ENCODE measurements at places on chromosomes 2 and 18.

GRCh38 chr18:59268127-59268720, 5.0 kb downstream of the RAX start:
- DNase-seq = no peak

DNA sequence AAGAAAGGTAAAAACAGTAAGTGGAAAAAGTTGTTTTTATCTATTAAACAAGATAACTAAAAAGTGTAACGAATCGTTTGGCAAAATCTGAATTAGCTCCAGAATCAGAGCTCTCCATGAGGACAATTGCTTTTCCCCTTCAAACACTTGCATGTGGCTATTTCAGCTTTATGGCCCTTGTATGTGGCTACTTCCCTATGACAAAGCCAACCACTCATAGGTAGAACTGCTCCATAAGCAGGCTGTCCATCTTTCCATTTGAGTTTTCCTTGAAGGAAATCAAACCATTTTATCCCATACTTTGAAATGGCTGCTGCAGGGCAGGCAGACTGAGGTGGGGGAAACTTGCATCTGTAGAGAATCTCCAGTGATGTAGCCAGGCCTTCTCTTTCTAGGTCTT, 445.5 kb upstream of the ID2 start:
- no peak for DNase-seq

DNA sequence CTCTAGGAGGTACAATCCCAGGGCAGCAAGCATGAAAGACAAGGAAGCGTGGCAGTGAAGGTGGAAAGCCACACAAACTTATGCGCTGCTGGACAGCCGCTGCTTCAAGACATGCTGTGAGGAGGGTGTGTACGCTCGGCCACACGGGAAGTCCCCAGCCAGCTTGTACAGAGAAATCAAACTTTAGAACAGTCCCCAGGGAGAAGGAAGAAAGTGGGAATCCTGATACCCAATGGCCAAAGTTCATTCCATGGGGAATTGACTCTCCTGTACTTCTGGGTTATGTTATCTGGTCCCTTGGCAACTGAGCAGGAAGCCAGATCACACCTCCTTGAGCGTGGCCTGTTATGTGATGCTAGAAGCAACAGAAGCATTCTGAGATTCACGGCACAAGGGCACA, 86.1 kb upstream of the BOD1L2 start:
- no peak for DNase-seq

DNA sequence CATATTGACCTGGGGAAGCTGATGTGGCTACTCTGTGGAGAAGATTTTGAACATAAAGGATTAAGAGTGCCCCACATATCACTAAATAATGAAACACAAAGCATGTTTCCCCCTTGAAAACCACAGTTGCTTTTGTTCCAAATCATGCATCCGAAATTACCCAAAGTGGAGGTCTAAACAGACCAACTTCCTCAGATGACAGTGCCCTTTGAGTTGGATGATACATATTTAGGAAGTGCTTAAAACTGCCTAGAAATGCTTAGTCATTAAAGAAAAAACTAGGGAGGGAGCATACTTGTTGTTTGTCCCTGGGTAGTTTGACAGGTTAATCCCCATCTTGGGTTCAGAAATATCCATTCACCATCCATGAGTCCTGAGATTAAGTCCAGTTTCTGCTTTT, 1070.3 kb downstream of the SUCLG1 start:
- DNase-seq = no peak

DNA sequence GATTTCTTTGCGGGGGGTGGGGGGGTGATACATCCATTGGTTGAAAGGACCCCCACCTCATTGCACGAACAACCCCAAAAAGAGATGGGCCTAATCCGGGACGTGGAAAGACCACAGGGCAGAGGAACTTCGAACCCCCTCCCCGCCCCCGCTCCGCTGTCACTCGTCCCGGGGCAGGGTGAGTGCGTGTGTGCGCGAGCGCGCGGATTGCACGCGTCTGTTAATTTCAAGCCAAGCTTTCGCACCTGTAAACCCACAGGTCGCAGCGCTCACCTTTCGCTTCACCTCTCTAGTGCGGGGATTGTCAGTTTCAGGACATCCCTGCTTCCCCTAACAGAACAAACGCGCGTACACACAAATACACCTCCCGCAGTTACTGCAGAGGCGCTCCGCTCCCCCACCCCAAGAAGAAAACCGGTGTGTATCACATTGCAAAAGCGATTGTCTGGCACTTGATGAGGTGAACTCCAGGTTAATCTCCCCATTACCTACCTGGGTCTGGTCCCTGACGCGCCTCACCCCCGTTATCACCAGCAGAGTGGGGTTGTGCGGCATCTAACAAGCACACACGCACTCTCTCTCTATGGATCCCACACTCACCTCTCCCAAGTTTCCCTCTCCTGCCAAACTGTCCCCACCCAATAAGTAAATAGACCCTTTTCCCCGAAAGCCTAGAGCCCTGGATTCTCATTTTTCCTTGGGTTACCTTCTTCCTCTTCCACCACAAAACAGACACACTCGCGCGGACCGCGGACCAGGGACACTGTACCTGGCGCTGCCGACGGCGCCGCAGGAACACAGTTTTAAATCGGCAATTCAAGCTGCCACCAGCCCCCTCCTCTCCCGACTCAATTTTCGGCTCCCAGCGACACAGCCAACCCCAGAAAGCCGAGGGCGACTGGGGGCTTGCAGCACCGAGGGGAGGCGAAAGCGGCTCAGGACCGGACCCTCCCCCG, 1.0 kb downstream of the CYP26B1 start:
- no peak for DNase-seq

- DNase-seq = no peak
Observed at GRCh38 chr2:169965495-169965894, 138.2 kb downstream of the UBR3 start.

- DNase-seq = no peak
Observed at GRCh38 chr2:159249990-159250715, 36.4 kb downstream of the WDSUB1 start.

- DNase-seq = no peak
Observed at GRCh38 chr18:22594155-22594690, 176.5 kb upstream of the CTAGE1 start.

- no peak for DNase-seq
Observed at GRCh38 chr2:10220902-10221391, 81.8 kb upstream of the HPCAL1 start.
